ACHN (cell line): ENCODE measurements at places on chromosomes 2 and 18.

GRCh38 chr2:141517180-141517851 lies 613.5 kb downstream of the LRP1B start:
- DNase-seq = no peak

- no peak for DNase-seq
These were observed 149.7 kb upstream of the ZNF236 start for GRCh38 chr18:76672627-76673026.

- no peak for DNase-seq
These were observed 90.3 kb downstream of the PTPN4 start for GRCh38 chr2:119849838-119850565.

- no peak for DNase-seq
These were observed 88.3 kb downstream of the ETAA1 start for GRCh38 chr2:67485431-67485830.

DNA sequence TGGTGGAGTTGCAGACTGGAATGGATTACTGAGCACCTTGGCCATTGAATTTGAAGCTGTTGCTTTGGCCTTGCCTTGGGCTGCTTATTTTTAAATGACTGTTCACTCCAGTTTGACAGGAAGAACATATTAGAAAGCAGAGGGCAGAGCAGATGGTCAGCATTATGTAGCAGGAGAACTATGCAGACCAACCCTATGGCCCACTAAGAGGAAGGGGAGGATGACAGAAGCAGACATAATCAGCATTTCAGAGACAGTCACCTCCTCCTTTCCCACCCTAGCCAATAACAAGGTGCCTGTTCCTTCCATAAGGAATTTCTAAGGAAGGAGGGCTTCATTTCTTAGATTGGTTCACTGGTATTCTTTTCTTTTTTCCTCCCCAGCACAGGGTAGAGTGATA lies 2.4 kb downstream of the CHRNA1 start:
- no peak for DNase-seq
